Right ventricle myocardium inferior (tissue), 1 donor: ENCODE measurements at places on chromosomes 13 and 19.

- no peak for DNase-seq
These were observed 59.6 kb upstream of the NPAS1 start for GRCh38 chr19:46959894-46960556.

DNA sequence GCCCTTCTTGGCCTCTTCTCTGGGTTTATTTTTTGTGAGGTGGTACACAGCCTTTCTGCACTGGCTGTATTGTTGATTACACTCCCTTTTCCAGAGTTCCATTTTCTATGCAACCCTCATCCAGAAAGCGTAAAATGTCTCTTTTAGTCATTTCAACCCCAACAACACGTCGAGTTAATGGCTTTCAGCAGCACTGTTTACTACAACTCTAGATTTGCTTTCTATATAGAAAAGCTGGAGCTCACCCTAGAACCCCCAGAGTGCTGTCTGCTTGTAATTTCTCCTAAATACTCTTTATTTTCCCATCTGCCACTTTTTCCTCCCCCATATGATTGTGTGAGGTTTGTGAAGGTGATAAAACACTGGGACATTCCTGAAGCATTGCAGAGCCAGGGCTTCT lies 148.9 kb upstream of the TMTC4 start:
- no peak for DNase-seq

DNA sequence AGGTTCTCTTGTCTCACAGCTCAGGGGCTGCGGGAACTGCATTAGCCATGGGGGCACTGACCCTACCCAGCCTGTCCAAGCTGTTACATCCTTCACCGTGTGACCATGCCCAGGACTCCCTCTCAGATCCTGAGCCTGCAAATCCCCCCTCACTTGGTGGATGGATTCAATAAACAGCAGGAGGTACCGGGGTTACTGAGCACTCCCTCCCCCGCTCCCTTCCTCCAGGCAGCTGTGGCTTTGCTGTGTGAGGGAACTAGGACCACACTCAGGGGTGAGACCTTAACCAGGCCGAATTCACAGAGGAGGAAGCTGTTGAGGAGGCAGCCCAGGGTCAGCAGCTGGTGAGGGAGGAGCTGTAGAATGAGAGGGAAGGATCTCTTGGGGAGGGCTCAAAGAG lies 27.0 kb upstream of the CEACAM1 start:
- DNase-seq, result peak; percentile 81

DNA sequence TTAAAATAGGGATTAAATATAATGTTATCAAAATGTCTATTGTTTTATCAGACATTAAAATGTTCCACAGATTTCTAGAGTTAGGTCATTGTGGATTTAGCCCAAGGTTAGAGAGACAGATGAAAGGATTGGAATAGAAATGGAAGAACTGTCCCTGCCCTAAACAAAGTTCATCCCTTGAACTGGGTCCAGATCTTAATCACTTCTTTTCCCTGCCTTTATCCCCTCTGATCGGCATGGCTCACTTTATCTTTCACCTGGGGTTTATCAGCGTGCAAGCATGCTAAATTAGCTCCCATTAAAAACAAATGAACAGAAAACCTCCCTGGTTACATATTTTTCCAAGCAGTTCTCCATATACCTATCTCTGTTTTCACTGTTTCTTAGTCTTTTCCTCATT lies 23.4 kb upstream of the ARGLU1 start:
- DNase-seq, result no peak

- no peak for DNase-seq
These were observed 126.4 kb upstream of the FRY start for GRCh38 chr13:31904941-31905824.

GRCh38 chr13:30235216-30235615 lies 72.1 kb downstream of the KATNAL1 start:
- DNase-seq, result no peak
